GM20000 (cell line): ENCODE measurements at places on chromosomes 11 and 22.

GRCh38 chr11:12393691-12394090 is 16.3 kb downstream of the PARVA start:
- no peak for DNase-seq

GRCh38 chr11:25691959-25692358 is 640.0 kb upstream of the ANO3 start:
- DNase-seq = no peak

DNA sequence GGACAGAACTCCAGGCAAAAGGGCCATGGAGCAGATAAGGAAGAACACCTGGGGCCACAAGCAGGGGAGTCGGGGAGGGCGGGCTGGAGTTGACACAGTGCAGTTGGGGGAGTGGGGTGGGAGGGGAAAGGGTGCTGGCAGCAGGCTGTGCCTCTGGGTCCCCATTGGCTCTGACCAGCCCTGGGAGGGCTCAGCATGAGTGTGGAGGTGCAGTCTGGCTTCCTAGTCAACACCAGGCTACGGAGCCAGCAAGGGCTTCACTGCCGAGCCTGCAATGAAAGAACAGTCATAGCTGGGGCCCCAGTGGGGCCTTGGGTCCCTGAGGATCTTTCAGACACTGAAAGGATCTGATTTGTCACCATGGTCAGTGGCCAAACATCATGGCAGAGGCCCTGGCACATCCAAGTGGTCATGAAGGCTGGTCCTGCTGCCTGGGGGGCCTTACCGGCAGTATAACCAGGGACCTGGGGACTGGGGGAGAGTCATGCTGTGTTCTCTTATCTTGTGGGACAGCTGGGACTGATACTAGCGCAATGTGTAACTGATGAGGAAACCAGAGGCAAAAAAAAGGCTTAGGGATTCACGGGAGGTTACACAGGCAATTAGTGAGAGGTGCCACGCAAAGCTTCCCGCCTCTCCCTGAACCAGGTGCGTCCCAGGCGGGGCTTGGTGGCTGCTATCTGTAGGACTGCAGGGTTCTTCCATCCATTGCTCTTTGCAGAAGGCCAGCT is 11.6 kb downstream of the SLC37A2 start:
- no peak for DNase-seq

DNA sequence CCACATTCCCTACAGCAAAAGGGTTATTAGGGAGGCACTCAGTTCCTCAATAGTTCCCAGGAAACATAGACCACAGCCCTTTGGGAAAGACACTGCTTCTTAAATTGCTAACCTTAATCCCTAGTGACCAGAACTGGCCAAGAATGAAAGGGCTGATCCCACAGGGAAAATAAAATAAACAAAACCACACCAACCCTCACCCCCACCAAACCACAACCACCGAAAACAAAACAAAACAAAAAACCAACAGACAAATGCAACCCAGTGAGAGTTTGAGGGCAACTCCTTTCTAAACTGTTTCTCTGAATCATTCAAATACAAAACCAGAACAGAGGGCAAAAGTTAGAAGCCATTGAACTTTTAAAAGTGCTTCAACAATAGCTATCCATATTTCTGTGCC is 57.2 kb downstream of the NAV2 start:
- no peak for DNase-seq

DNA sequence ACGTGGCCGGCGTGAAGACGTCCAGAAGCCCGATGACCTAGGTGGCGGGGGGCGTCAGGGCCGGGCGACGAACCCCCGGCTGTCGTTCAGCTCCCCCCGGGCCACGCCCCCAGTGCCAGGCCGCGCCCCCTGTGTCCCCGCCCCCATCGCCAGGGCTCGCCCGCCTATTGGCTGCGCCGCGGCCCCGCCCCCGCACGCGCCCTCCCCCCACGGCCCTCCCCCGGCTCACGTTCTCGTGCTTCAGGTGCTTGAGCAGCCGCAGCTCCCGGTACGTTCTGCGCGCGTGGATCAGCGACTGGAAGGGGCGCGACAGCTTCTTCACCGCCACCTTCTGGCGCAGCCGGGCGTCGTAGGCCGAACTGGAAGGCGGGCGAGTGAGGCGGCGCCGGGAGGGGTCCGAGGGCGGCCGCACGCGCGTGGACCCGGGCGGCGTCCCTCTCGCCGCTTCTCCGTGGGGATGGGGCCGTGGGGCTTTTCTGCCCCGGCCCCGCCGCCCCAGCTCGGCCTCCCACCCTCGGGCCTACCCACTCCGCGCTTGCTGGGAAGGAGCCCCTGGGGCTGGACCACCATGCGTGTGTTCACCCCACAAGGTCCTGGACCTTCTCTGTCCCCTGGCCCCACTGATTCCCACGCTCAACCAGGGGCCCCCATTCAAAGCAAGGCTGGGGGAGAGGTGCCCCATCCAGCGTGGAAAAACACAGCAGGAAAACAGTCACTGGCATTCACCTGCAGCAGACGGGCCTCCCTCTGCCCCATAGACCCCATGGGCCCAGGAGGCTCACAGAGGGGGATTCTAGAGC is 2.4 kb downstream of the MAPK11 start:
- DNase-seq = peak; percentile 91

- DNase-seq = no peak
Measured at GRCh38 chr11:13103962-13104554, 94.9 kb downstream of the RASSF10 start.

GRCh38 chr11:8230178-8230859 is 33.4 kb downstream of the LMO1 start:
- no peak for DNase-seq

DNA sequence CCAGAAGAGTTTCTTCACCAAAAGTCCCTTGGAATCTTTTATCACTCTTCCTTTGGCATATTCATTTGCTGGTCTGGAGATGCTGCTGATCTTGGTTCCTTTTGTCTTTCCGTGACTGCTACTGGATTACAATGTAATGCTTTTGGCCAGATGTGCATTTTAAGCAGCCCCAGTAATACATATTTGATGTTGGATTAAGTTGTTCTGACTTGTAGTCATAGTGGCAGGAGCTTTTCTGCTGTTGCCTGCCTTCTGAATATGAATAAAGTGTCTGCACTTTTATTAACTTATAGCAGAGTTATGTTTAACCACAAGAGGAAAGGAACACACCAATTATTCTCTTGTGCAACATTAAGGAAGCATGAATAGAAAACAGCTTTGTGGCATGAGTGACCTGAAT is 360.0 kb upstream of the DDI1 start:
- DNase-seq = no peak
